Activated CD4-positive, alpha-beta T cell treated with anti-CD3 and anti-CD28 coated beads for 24 hours (primary cell): ENCODE measurements at places on chromosomes 13 and 19.

- DNase-seq: no peak
Measured at GRCh38 chr13:101417043-101417406, 717 bp upstream of the NALCN start.

DNA sequence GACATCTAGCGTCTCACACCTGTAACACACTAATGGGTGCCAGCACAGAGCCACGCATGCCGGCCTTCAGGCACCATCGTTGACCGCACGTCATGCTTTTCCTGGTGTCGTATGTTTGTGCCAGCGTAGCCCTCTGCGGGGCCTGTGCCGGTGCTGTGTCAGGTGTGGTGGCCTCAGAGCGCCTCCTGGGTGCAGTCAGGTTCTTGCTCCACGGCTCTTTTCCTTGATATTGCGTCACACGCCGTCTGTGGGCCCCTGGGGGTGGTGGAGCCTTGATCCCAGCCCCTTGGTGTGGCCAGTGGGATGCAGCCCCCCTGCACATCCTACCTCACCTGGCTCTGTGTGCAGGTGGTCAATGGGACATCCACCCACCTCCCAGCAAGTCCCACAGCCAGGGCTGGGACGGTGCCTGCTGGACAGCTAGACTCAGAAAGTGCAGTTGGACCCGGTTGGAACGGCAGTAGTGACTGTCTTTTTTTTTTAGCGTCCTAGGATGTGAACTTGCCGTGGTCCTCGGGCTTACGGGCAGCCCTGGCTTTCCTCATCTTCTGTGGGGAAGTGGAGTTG is 24.5 kb downstream of the TFDP1 start:
- no peak for DNase-seq

DNA sequence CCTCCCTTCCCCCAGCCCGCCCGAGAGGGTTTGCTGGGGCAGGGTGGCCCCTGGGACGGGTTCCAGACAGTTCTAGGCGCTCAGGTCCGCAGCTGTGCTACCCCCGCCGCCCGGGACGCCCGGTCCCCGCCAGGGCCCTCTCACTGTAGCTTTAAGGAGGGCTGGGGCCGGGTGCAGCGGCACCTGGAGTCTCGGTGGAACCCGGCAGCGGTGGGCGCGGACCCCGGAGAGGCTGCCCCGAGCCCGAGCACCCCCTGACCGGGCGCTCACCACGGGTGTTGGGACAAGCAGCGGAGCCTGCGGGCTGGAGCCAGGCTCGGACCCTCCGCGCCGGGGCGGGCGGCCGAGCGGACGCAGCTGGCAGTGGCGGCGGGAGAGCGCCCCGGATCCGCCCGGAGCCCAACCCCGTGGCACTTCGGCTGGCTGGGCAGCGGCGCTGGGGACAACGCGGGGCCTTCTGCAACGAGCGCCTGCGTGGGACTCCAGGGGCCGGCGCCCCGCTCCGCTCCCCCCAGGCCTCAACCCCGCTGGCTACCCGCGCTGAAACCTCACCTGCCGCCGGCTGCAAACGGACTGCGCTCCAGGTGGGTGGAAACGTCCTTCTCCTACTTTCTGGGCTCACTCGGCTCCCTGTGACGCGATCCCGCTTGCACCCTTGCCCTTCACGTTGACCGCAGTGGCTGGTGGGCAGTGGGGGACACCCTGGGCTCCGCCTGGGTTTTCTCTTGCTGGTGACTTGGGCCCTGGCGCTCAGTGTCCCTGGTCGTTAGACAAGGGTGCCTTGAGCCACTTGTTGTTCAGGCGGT is 81.1 kb downstream of the ZNF429 start:
- DNase-seq: peak; percentile 18

DNA sequence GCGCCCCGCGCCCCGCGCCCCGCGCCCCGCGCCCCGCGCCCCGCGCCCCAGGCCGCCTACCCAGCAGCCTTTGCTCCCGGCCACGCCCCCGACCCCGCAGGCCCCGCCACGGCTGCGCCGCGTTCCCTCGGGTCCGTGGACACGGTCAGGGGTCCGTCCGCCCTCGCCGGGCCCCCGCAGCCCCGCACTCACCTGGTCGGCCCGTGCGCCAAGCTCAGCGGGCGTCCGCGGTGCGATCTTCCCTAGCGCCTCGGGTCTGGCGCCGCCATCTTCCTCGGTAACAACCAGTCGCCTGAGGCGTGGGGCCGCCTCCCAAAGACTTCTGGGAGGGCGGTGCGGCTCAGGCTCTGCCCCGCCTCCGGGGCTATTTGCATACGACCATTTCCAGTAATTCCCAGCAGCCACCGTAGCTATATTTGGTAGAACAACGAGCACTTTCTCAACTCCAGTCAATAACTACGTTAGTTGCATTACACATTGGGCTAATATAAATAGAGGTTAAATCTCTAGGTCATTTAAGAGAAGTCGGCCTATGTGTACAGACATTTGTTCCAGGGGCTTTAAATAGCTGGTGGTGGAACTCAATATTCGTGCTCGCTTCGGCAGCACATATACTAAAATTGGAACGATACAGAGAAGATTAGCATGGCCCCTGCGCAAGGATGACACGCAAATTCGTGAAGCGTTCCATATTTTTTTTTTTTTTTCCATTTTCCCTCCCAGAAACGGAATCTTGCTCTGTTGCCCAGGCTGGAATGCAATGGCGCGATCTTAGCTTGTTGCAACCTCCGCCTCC is at the start of the genes MED16 and RNU6-9:
MED16 (minus strand) TSS at position 294 of the 796 bp plus-strand sequence. CDS start 2,056 bp downstream, outside the sequence.
RNU6-9 (plus strand) TSS at position 591 of the 796 bp plus-strand sequence.
- DNase-seq: peak; percentile 75

DNA sequence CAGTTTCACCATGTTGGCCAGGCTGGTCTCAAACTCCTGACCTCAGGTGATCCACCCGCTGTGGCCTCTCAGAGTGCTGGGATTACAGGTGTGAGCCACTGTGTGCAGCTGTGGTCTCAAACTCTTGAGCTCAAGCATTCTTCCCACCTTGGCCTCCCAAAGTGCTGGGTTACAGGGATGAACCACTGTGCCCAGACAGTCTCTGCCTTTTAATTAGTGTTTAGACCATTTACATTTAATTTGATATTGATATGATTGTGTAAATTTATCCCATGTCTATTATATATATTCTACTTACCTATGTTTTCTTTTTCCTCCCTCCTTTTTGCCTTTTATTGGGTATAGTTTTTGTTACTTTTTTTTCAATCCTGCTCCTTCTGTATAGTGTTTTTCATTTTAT is 1.9 kb downstream of the NFKBIB start:
- DNase-seq: no peak

GRCh38 chr13:106753251-106753650 is 185.3 kb upstream of the ARGLU1 start:
- no peak for DNase-seq

GRCh38 chr19:29804493-29804892 is 7.3 kb upstream of the CCNE1 start:
- no peak for DNase-seq

DNA sequence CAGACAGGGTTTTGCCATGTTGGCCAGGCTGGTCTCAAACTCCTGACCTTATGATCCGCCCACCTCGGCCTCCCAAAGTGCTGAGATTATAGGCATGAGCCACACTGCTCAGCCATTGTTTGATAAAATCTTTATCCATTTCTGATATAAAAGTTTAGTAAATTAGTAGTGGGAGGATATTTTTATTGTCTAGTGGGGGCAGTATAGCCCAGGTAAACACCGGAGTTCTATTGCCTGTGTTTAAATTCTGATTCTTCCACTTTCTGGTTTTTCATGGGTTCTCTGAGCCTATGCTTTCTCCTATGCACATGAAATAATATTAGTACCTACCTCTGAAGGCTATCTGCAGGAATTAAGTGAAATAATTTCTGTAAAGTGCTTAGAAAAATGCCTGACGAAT is 20.1 kb upstream of the ARHGEF18 start:
- no peak for DNase-seq

DNA sequence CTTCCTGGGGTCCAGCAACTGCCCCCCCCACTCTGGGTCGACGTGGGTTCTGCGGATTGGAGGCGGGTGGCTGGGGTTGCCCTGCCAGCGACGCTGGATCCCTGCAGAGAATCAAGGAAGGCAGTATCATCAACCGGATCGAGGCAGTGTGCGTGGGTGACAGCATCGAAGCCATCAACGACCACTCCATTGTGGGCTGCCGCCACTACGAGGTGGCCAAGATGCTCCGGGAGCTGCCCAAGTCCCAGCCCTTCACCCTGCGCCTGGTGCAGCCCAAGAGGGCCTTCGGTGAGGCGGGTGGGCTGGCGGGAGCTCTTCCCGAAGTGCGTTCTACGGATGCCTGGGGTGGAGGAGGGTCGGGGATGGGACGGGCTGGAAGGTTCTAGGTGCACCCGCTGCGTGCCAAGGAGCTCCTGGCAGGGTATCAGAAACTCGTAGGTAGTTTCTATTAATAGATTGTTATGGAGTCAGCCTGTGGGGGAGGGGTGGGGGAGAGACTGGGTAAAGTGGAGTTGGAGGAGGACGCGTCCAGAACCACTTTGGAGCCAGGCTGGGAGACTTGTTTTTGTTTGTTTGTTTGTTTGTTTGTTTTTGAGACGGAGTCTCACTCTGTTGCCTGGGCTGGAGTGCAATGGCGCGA is 1.5 kb downstream of the GIPC3 start:
- no peak for DNase-seq

DNA sequence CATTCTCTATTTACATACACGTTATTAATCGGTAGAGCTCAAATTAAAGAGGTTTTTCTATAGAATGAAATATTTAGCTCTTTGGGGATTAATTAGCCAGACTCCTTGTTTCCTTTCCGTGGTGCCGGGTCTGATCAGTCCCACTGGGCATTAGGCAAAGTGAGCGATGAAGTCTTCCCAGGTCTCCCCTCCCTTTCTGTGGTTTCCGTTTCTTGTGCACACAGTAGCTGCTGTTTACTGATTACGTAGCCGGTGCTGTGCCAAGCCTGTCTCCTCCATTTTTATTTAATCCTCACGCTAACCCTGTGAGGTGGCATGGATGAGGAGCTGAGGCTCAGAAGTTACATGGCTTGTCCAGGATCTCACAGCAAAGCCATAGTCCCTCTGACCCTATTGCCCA is 9.0 kb downstream of the SLC25A15 start:
- no peak for DNase-seq

DNA sequence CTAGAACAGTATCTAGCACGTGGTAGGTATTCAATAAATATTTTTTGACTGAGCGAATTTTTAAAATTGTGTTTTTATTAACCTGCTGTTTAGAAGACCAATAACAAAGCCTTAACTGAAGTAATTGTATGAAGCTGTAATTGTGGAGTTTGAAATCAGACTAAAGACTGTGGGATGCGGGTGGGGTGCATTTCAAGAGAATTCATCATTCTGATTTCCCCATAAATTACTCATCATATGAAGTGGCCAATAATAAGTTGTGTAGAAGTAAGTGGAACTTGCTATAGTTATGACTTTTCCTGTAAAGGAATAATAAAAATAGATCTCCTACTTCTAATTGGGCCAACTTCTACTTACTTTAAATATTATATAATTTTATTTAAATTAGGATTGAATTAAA is 449.3 kb downstream of the PCDH9 start:
- DNase-seq: no peak
